ENCODE measurements at places on chromosomes 2 and 18.

DNA sequence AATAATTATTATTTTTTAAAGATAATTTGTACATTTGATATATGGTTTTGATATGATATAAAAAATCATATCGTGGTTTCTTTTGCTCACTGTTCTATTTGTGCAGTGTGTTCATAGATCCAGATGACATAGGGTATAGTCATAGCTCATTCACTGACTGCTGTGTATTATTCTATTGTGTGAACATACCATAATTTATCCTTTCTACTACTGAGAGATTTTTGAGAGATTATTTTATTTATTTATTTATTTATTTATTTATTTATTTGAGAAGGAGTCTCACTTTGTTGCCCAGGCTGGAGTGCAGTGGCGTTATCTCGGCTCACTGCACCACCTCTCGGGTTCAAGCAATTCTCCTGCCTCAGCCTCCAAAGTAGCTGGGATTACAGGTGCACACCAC, 39.0 kb downstream of the FER1L5 start:
- no peak for DNase-seq

DNA sequence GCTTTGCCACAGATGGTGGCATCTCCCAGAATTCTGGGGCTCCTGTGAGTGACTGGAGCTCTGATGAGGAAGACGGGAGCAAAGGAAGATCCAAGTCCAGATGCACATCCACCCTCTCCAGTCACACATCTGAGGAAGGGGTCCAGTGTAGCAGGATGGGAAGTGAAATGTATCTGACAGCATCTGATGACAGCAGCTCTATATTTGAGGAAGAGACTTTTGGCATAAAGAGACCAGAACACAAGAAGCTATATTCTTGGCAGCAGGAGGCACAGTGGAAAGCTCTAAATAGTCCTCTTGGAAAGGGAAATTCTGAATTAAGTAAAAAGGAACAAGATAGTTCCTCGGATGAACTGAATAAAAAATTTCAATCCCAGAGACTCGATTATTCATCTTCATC, 23.5 kb upstream of the C1GALT1C1L start:
- no peak for DNase-seq

GRCh38 chr18:79600596-79600995, 79.0 kb upstream of the CTDP1 start:
- DNase-seq = peak; percentile 1

DNA sequence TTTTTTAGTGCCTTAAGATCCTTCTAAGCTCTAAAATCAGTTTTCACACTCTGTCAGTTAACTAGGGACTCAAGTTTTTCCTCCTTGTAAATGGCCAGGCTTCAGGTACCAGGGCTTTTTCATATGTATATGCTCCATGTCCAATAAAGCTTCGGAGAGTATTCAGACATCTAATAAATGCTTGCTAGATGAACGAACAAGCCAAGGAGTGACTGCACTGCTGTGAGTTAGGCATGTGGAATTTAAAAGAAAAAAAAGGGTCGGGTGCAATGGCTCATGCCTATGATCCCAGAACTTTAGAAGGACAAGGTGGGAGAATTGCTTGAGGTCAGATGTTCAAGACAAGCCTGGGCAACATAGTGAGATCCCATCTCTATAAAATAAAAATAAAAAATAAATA, 81.9 kb downstream of the CDH2 start:
- DNase-seq = no peak
